GM19239 (cell line): ENCODE measurements at places on chromosomes 11 and 22.
A peak's percentile ranks its signal among the peaks of the same experiment; 100 is the strongest.

DNA sequence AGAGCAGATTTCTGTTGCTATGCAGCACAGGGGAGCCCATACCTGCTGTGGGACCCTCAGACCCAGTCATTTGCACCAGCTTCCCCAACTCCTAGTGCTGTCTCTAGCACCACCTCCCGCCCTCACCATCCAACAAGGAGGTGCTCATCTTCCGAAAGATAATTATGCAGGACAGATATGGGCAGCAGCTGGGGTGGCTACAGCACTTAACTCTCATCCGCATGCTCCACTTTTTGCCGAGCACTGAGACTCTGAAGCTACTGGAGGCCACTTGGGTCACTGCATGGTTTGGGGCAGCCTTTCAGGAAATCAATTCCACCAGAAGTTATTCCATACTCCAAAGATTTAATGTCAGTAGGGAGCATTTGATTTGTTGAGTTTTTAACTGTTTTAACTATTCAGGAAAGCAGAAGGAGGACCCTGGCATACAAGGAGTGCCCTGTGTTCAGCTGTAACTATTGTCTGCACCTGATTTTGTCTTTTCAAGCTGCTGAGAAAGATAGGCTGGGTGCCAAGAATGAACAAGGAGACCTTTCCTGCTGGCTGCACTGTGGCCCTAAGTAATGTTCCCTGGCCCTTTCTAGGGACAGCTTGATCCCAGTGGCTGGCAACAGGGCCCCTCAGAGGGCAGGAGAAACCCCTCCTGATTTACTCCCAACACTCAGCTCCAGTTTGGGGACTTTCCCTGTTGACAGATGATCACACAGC is 67.3 kb upstream of the CSNK2A3 start:
- no peak for DNase-seq

GRCh38 chr22:25067851-25068421 is 115.4 kb downstream of the KIAA1671 start:
- no peak for DNase-seq

- DNase-seq: no peak
Measured at GRCh38 chr11:45935349-45936064, 13.1 kb downstream of the LARGE2 start.

GRCh38 chr11:69415411-69416142 is 65.9 kb upstream of the LINC01488 start:
- no peak for DNase-seq

GRCh38 chr22:20968281-20968977 is 1.4 kb downstream of the AIFM3 start:
- DNase-seq: no peak

GRCh38 chr11:61061081-61061826 is 41.0 kb upstream of the CD5 start:
- DNase-seq: peak; percentile 52

DNA sequence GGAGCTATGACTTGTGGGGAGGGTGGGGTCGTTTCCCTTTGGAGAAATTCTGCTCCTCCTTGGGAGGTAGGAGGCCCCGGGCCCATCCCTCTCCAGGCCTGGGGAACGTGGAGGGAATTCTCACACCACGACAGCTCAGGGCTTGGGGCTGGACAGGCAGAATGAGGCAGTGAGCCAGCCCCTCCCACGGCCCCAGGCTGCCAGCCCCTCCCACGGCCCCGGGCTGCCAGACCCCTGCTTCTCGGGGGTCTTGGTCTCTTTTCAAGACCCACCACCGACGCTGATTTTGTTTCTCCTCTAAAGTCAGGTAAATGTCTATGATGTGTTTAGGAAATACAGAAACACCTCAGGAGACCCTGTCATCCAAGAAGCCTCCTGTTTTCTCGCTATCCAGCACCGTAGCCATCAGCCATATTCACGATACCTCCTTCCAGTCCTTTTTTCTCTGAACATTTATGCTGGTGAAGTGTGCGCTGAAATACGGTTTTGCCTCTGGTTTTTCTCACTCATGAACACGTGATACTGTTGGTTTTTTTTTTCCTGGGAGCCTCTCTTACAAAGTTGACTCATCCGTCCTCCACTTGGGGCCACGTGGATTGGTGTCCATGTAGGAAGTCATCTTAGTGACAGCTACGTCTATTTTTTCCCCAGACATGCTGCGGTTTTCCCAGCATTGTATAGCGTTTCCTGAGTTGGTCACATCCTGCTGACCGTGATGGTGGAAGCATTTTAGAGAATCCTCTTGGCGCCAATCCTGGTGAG is 1219.6 kb downstream of the BRD1 start:
- no peak for DNase-seq

DNA sequence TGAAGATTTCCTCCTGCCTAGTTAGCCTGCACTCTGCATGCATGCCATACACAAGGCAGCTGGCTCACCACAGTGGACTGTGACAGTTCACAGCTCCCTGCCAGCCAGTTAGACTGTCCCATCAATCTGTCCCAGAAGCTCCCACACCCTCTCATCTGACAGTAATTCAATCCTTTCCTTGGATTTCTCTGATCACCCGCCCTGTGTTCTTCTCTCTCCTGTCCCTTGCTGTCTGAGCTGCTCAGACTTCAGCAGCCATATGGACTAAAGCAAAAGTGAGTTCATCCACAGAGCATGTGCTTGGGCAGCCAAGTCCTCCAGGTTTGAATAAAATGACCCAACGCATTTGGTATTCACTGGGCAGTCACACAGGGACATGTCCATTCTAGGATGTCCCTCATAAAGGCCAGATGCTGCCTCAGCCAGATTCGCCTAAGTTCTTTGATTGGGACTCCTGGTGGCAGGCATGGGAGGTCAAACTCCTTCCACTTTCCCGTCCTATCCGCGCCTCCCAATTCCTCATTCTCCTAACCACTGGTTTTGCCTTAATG is 54.5 kb upstream of the ZBTB44 start:
- DNase-seq: no peak

- DNase-seq: no peak
Measured at GRCh38 chr22:32164075-32164860, 5.2 kb upstream of the C22orf42 start.
